BJ (cell line): ENCODE measurements at places on chromosomes 12 and 14.

- peak; percentile 92 for DNase-seq
Observed at GRCh38 chr12:84738481-84738972, 174.1 kb downstream of the SLC6A15 start.

DNA sequence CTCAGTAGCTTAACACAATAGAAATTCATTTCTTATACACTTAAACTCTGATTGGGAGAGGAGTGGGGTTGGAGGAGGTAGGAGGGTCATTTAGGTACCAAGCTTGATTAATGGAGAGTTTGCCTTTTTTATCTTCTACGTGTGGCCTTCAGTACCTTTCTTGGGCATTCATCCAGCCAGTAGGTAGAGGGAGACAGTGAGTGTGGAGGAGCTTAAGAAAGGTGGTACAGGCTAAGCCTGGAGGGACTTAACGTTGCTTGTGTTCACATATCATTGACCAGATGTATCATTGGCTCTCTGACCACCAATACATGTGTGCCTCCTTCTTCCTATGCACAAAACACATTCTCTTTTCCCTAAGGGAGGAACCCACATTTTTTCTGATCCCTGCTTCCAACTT is 232.9 kb upstream of the CRY1 start:
- no peak for DNase-seq

GRCh38 chr12:110750784-110751461 is 8.2 kb upstream of the PPP1CC start:
- no peak for DNase-seq

DNA sequence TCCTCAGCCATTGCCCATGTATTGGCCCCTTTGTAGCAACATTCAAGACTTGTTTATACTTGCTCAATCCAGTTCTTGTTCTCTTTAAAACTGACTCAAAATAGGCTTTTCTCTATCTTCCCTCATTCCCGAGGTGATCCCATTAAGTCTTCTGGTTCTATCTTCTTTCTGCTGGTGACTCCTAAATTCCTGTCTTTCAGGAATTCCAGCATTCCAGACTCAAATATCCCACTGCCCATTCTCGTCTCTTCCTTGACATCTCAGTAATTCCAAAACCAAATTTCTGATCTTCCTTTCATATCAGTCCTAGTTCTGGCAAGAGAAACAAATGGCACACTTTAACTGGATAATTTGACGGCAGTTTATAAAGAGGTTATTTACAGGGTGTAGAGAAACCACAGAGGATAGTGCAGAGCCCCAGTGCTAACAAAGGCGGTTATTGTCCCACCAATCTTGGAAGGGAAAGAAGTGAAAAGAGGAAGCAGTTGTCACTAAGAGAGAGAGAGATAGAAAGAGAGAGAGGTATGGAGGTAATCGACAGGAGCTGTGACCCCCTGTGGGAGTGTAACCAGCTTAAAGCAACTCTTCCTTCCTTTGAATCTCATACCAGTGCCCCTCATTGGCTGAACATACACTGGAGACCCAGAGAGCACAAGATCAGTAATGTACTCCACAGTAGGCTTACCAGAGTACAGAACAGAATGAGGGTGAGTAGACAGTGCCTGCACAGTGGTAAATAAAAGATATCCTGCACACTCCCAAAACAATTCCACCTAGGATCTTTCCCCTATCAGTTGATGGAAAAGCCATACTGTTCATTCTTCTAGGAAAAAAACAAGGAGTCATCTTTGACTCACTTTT is 177.6 kb upstream of the LMNTD1 start:
- no peak for DNase-seq

DNA sequence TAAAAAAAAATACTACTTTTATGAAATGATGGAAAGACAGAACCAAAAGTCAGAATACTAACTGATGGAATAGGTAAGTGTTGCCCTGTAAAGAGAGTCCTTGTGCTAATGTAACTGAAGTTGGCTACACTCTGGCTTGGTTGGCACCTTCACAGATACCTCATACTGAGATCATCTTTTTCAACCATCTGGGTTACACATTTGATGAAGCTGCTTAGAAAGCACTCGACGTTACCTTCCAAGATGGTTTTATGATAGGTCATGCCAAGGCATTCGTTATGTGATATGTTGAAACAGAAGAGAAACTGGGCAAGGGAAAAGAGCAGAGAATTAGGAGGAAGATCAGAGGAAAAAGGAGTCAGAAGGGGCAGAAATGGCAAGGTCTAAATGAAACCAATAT is 203.8 kb downstream of the ADAMTS20 start:
- DNase-seq = no peak

DNA sequence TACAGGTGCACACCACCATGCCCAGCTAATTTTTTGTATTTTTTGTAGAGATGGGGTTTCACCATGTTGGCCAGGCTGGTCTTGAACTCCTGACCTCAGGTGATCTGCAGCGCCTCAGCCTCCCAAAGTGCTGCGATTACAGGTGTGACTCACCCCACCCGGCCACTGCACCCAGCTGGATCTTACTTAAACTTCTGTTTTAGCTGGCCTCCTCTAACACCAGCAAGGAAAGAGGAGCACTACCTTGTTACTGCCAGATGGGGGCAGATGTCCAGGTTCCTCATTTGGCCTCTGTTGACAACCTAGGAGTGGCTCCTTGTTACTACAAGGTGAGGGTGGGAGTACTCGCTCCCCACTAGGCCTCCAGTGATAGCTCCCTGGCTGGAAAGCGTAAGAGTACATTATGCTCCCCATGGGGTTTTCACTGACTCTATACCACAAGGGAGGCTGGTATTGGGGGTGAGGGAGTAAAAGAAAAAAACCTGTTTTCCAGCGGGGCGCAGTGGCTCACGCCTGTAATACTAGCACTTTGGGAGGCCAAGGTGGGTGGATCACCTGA is 13.2 kb upstream of the ARF6 start:
- no peak for DNase-seq

DNA sequence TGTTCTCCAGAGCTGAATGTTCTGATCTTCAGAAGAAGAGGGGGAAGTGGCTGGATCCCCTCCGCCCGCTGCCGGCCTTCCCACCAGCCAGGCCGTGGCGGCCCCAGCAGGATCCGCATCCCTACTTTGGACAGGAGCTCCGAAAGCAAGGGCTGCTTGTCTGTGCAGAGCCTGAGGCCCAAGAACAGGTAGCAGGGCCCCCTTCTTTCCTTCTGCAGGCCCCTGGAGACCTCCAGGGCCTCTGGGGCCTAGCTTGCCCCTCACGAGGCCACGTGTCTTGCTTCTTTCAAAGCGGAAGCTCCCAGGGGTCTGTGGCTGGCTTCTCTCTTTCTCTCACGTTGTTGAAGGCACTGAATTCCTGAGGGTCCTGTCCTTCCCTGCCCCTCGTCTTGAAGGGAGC is 13.2 kb downstream of the PGF start:
- no peak for DNase-seq

DNA sequence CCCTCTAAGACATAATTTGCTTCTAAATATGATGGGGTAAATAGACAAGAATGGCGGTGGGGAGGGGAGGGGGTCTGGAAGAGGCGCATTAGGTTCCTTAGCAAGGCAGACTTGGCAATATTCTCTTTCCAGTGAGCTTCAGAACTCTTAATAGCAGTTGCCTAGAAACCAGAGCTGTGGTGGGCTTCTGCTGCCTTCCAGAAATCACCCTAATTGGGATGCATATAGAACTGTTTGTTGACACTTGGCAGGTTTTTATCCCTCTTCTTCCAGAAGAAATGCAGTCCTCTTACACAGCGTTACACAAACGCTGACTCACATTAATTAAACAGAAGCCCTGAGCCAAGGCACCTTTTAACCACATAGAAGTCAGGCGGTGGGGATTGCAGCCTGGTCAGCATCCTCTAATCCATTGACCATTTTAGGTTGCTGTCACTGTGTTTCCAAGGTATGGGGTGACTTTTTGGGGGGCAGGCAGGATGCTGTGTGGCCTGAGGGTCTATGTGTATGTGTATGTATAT is 114.1 kb downstream of the CCDC60 start:
- no peak for DNase-seq
